ELR (cell line): ENCODE measurements at places on chromosomes 1 and 21.

- no peak for DNase-seq
These were observed 445.1 kb downstream of the AJAP1 start for GRCh38 chr1:5099558-5099957.

GRCh38 chr1:211210965-211211364 lies 48.2 kb upstream of the RCOR3 start:
- DNase-seq: no peak

DNA sequence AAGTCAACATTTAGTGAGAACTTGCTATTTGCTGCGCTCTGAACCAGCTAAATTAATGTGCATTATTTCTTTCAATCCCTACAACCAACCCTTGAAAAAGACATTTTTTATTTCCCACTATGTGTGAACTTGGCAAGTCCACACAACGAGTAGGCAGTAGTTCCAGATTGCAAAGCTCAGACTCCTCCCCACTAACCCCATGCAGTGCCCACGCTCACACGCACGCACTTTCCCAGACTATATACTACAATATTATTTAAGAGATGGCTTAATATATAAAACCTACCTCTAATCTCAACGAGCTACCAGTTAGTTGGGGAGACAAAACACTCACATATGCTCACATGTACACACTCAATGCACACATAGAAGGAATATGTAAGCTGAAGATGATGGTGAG lies 671.2 kb downstream of the LMO4 start:
- no peak for DNase-seq

GRCh38 chr1:196438329-196438728 lies 169.9 kb downstream of the KCNT2 start:
- DNase-seq: no peak

- DNase-seq: no peak
These were observed 57.2 kb downstream of the NPHP4 start for GRCh38 chr1:5935026-5935425.
